HFFc6 (cell line): ENCODE measurements at places on chromosomes 6 and 20. TPM values are rescaled to one million over a fixed set of nuclear protein-coding genes. Genes with fewer than 3 reads are reported as not detected.

DNA sequence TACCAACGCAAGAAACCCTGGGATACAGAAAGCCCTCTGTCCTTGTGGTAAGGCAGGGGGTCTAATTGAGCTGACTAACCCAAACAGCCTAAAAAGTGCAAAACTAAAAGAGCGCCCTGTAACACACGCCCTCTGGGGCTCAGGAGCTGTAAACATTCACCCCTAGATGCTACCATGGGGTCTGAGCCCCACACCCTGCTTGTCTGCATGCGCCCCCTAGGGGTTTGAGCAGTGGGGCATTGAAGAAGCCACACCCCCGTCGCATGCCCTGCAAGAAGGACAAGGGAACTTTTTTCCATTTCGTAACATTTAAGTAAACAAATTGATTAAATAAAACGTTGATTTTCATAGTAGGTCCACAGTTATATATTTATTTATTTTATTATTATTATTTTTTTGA lies 616.9 kb upstream of the MAN1A1 start:
- H3K4me3 ChIP-seq = no peak overlapping the region
- H3K36me3 ChIP-seq = no peaks in the 10 kb centered on the region
- H3K4me1 ChIP-seq = no peaks in the 10 kb centered on the region
- H3K27me3 ChIP-seq = no peaks in the 10 kb centered on the region
- DNase-seq = no peak
- H3K27ac ChIP-seq = no peak overlapping the region

- H3K27ac ChIP-seq = no peak overlapping the region
- H3K36me3 ChIP-seq = peaks cover 6% of the 10 kb centered on the region; the same call in 1 of the 2 replicates
- H3K27me3 ChIP-seq = peaks cover 8% of the 10 kb centered on the region
- no peak for DNase-seq
These were observed 33.7 kb upstream of the FOXQ1 start for GRCh38 chr6:1278061-1278720.

DNA sequence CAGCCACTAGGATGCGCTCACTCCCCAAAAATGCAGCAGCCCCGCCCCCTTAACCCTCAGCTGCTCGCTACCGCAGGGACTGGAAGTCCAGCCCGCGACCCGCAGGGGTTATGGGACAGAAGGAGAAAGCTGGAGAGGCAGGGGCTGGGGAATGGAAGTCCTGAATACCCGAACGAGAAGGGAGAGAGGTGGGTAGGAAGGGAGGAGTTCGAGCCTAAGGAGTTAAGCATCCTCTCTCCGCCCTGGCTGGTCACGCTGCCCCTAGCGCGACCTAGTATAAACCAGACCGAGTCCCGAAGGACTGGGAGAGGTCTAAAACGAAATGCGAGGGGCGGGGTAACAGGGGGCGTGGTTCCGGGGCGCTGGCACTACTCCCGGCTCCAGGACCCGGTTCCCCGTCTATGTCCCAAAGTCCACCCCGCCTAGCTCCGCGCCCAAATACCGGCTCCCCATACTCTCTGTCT lies 448 bp upstream of the DDAH2 start:
- peak overlapping the region; percentile 93 for H3K4me3 ChIP-seq
- peaks cover 4% of the 10 kb centered on the region for H3K27me3 ChIP-seq
- peaks cover 40% of the 10 kb centered on the region for H3K36me3 ChIP-seq
- H3K27ac ChIP-seq = peak overlapping the region; percentile 94
- peak; percentile 85 for DNase-seq

GRCh38 chr6:139395891-139396301 lies 21.4 kb upstream of the CITED2 start:
- H3K36me3 ChIP-seq = no peaks in the 10 kb centered on the region
- H3K4me3 ChIP-seq = no peak overlapping the region
- no peak for DNase-seq

GRCh38 chr6:143286251-143286795 lies 164.2 kb downstream of the ADAT2 start:
- H3K4me3 ChIP-seq = no peak overlapping the region
- H3K4me1 ChIP-seq = peaks cover 24% of the 10 kb centered on the region
- no peak for DNase-seq
- H3K27ac ChIP-seq = no peak overlapping the region
- peaks cover 6% of the 10 kb centered on the region; the same call in 1 of the 2 replicates for H3K36me3 ChIP-seq
- H3K27me3 ChIP-seq = no peaks in the 10 kb centered on the region

GRCh38 chr6:11328613-11329247 lies 96.3 kb upstream of the NEDD9 start:
- peak; percentile 80 for DNase-seq
- H3K4me3 ChIP-seq = peak overlapping the region; percentile 30
- H3K27me3 ChIP-seq = no peaks in the 10 kb centered on the region
- no peaks in the 10 kb centered on the region for H3K36me3 ChIP-seq
- peaks cover 22% of the 10 kb centered on the region for H3K4me1 ChIP-seq

- peaks cover 21% of the 10 kb centered on the region for H3K4me1 ChIP-seq
- no peaks in the 10 kb centered on the region for H3K27me3 ChIP-seq
- no peak overlapping the region for H3K4me3 ChIP-seq
- H3K36me3 ChIP-seq = no peaks in the 10 kb centered on the region
- no peak for DNase-seq
These were observed 11.0 kb upstream of the HIVEP1 start for GRCh38 chr6:12001004-12001705.

GRCh38 chr6:4348462-4349112 lies 213.2 kb upstream of the ECI2 start:
- DNase-seq = no peak
- peak overlapping the region; percentile 38 for H3K4me3 ChIP-seq
- peak overlapping the region; percentile 39; the same call in 1 of the 2 replicates for H3K27ac ChIP-seq
- H3K27me3 ChIP-seq = no peaks in the 10 kb centered on the region; the same call in 1 of the 2 replicates
- H3K36me3 ChIP-seq = no peaks in the 10 kb centered on the region

DNA sequence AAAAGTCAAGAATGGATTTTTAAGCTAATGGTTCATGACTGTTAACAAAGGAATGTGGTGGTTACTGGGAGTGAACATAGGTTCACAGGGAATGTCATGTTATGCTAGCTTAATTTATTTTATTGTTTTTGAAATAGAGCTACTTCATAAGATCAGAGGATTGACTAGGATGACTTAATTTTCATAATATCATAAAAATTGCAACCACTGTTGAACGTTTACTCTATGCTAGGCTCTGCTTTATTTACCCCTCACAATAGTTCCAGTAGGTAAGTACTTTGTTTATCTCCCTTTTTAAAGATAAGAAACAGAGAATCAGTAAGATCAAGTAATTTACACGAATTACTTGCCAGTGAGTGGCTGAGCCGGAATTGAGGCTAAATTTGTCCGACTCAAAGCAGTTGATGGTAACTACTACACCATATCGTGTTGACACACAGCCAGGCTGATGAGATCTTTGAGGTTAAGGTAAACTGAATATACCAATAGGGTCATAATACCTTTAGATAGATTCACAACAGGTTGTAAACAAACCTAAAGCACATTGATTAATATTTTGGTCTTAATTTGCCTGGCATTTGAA lies 194.6 kb upstream of the CITED2 start:
- peaks cover 9% of the 10 kb centered on the region for H3K27me3 ChIP-seq
- H3K4me3 ChIP-seq = peak overlapping the region; percentile 75
- H3K27ac ChIP-seq = peak overlapping the region; percentile 91
- peak; percentile 80 for DNase-seq

- peaks cover 37% of the 10 kb centered on the region for H3K4me1 ChIP-seq
- DNase-seq = peak; percentile 19
- H3K36me3 ChIP-seq = no peaks in the 10 kb centered on the region
- peak overlapping the region; percentile 60; the same call in 1 of the 2 replicates for H3K27ac ChIP-seq
- H3K27me3 ChIP-seq = peaks cover 9% of the 10 kb centered on the region
These were observed 402 bp downstream of the ZBTB12 start for GRCh38 chr6:31901415-31901952.

RGS17 gene
- 0.09 and 0.21 TPM in 2 replicates for total RNA-seq
